NCI-H1694 treated with DMSO at 0.1 percent for 48 hours (cell line): ENCODE measurements at places on chromosomes 6 and 20.

GRCh38 chr6:34001706-34002621 is 143.9 kb downstream of the GRM4 start:
- DNase-seq = no peak

- no peak for DNase-seq
Measured at GRCh38 chr6:30799210-30799609, 54.9 kb upstream of the IER3 start.

GRCh38 chr6:4518506-4518905 is 257.7 kb upstream of the CDYL start:
- no peak for DNase-seq

- DNase-seq = no peak
Measured at GRCh38 chr6:17820055-17820454, 113.3 kb upstream of the NUP153 start.

- DNase-seq = no peak
Measured at GRCh38 chr6:169811072-169811471, 59.6 kb downstream of the ERMARD start.

- no peak for DNase-seq
Measured at GRCh38 chr6:140537834-140538705, 1163.6 kb upstream of the CITED2 start.

GRCh38 chr6:132932588-132932987 is 118.2 kb downstream of the RPS12 start:
- DNase-seq = no peak

DNA sequence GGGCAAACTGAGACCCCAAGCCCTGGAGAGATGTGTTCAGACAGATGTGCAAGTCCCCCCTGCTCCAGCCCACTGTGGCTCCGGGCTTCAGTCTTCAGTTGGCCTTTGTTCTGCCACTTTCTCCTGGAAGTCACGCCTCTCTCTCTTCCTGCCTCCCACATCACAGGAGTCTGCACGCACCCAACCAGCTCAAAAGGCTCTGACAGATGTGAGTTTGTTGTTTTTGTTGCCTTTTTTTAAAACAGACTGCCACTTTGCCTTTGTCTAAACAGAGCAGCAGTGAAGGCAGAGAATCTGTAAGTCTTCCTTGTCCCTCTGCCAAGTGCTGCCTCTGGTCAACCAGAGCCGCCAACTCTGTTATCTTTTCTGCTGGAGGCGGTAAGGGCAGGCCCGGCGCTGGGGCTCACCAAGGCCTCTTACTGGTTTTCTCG is 149.7 kb downstream of the TFAP2C start:
- DNase-seq = no peak

- no peak for DNase-seq
Measured at GRCh38 chr6:47086051-47086770, 44.1 kb upstream of the ADGRF1 start.

DNA sequence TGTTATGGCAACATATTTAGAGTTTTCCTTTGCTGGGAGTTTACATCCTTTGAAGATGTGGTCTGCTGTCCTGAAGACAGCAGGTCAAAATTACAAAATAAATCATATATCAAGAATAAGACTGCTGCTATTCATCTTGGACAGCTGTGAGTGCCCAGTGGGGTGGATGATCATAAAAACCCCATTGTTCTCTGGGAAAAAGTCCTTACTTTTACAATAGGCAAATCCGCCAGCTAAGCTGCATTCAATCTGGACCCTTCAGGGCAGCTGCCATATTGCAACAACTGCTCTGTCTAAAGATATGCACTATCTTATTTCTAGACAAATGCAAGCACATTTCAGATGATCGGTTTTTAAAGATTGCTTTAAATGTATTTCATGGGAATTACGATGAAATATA is 19.4 kb downstream of the CASS4 start:
- DNase-seq = no peak

GRCh38 chr6:168164462-168165061 is 85.5 kb upstream of the FRMD1 start:
- DNase-seq = no peak

GRCh38 chr6:52984247-52984646 is 10.8 kb downstream of the GSTA4 start:
- no peak for DNase-seq

DNA sequence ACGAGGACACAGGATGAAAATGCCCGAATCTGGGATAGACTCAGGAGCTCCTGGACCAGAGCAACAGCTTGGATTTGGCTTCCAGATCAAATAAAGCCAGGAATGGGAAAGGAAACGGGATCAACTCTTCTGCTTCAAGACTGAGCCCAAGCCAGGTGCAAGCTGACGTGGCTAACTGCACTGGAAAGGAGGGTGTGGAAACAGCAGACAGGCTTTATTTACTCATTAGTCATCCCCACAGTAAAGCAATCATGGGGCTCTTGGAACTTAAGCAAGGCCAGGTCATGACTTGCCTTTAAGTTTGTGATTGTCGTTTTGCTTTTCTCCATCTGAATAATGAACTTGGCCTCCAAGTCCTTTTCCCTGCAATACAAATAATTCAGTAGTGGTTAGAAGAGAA is 45.2 kb downstream of the KIF16B start:
- peak; percentile 15 for DNase-seq
